ENCODE measurements at places on chromosomes 5 and 9.

GRCh38 chr5:102231693-102232619 lies 64.1 kb downstream of the SLCO4C1 start:
- no peak for DNase-seq

DNA sequence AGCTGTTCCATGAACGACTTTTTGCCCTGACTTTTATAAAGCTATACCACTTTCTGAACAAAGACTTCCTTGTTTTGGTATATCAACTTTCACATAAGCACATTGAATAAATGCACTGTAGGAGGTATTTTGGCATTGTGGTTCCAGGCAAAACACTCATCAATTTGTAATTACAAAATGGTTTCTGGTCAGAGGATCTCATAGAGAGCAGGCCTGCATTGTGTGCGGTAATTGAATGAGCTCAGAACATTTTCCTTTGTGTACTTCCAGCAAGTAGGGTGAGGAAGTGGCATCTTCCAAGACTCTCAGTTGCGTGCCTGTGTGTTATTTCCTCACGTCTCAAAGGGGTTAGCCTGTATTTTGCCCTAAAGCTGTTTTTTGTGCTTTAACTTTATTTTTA lies 89.2 kb downstream of the PDE6A start:
- no peak for DNase-seq

DNA sequence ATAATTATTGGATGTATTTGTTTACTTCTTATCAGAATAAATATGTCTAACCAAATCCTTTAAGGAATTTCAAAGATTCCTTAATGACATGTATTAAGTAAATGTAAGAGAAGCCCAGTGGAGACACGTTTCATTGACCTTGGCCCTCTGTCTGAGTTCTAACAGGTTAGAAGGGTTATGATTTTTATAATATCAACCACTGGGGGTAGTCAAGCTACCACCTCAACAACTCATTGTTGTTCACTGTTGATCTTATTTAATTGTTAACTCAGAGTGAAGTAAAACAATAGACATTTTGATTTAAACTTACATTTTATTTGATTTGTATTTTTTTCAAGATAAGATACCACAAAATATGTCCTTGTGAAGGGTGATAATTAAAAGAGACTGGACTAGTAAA lies 499.2 kb upstream of the COX7C start:
- no peak for DNase-seq

DNA sequence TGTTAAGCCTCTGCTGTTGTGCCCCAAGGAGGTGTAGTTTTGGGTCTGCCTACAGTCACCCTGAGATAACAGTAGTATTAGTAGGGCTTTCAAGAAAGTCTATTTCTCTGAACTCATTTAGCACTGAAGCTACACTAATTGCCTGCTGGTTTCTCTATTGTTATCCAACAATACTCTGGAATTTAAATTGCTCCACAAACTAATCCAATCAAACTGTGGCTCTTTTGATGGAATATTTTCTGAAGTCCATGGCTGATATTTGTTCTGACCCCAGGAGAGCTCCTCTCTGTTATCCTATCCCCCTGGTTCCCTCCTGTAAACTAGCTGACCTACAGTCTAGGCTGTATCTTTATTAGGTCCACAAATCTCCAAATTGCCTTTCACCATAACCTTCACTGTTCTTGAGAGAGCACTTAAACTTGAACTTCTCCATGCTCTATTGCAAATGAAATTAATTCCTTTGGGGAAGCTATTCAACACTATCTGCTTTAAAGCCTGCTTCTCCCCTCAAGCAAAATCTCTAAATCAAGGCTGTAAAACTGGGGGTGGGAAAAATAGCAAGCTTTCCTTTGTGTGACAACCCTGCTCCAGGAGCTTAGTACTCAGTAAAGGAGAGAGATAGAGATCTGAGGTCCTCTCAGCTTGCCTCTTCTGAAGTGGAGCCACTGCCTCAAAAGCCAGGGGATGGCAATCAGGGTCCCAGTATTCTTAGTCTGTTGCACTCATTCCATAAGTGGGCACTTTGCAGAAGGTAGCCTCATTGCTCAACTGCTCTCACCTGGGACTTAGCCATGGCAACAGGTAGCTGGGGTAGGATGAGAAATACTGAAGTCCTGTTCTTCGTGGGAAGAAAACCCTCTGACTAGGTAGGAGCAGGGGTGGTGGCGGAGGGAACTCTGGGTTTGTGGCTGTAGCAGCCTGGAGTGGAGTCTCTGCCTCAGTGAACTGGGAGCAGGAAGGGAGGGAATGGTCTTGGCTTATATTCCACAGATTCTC lies 110.9 kb downstream of the MACIR start:
- no peak for DNase-seq

DNA sequence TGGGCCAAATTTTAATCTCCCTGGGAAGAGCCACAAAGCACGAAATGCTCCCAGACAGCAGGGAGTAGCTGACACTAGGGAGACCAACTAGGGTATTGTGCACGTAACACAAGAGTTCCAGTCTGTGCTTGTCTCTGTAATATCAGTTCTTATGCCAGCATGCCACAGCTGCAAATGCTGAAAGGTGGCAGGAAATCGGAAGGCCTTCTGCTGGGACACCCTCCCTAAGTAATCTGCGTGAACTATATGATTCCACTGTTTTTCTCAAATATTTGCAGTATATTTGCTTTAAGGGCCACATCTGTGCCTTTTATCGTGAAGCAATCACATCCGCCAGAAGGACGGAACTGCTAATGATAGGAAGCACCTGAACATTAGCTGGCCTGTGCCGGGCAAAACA lies 12.6 kb downstream of the VLDLR start:
- DNase-seq = no peak

GRCh38 chr5:132256086-132256782 lies 1.3 kb upstream of the PDLIM4 start:
- DNase-seq = no peak

- no peak for DNase-seq
Observed at GRCh38 chr9:123796618-123797484, 133.1 kb downstream of the DENND1A start.

- no peak for DNase-seq
Observed at GRCh38 chr5:17157916-17158529, 59.4 kb upstream of the BASP1 start.

DNA sequence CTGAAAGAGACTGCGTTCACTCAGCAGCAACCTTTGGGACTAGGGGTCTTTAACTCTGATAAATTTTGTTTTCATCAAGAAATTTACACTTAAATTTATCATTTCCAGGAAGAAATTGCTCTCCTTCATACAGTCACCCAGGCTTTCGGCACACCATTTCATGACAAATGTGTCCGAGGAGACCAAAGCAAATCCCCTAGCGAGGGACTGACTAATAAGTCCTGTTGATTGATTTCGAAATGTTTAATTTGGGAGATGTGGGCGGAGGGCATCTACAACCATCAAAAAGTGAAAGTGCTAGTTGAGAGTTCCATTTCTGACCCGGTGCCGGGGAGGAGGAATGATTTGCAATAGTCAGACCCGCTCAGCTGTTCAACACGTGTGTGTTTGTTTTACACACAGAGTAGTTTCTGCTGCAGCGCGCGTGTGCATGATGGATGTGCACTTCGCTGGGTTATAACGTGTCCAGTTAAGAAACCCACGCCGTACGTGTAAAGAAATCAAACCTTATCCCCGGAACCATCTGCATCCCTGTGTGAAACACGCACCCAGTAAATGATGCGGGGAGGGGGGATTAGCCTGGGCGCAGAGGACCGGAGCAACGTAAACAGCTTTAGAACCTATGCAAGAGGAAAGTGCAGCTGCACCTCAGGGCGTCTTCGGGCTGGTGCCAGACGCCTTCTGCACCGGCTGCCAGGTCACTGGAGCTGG lies 845 bp upstream of the NR4A3 start:
- no peak for DNase-seq

GRCh38 chr5:52800394-52801213 lies 12.9 kb downstream of the ITGA1 start:
- DNase-seq = peak; percentile 13

GRCh38 chr5:38780945-38781344 lies 64.9 kb upstream of the OSMR start:
- no peak for DNase-seq

GRCh38 chr5:151212406-151212798 lies 11.5 kb downstream of the CCDC69 start:
- no peak for DNase-seq

All from stimulated activated CD8-positive, alpha-beta memory T cell treated with anti-CD3 and anti-CD28 coated beads, Interleukin-15, amount 100 ng/mL, for 24 hours (primary cell).